ENCODE measurements at places on chromosomes 11 and 22.

DNA sequence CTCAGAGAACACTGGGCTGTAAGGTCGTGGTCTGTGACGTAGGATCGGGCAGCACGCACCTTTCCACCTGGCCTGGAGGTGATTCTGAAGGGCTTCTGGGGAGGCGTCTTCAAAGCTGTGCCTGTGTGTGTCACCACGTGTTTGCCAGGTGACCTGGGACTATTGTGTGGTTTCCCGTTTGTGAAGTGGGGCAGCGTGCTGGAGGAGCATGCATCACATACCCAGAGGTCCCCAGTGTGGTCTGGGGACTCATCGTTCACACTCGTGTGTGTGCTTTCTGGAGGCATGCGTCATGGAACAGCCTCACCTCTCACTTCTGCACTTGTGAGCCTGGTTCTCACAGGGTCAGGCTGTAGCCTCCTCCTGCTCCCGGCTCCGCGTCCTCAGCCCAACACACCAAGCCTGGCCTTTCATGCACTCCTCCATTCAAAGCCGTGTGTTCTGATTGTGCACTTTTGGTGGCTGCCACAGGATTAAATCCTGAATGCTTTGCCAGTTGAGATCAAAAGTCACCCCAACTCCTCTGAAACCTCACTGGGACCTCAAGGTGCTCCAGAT is 106.3 kb downstream of the KCNQ1OT1 start:
- DNase-seq: no peak

GRCh38 chr11:20611892-20612291 is 12.5 kb downstream of the SLC6A5 start:
- DNase-seq: no peak

DNA sequence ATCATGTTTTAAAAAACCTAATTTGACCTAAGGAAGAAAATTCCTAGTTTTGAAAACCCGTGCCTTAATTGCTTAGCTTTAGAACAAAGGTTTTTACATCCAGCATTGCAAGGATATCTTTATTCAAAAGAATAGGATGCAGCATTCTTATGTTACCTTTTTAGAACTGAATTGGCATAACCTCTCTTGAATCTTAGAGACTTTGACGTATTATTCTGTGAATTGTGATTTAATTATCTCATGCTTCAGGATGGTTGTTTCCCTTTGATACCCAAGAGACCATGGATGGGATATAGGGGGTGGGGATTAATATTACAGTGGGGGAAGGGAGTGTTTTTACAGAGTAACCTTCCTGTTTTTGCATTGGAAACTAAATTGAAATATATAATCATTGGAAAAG is 49.4 kb downstream of the ARHGEF12 start:
- no peak for DNase-seq

- no peak for DNase-seq
Measured at GRCh38 chr11:35997902-35998520, 54.1 kb downstream of the LDLRAD3 start.

DNA sequence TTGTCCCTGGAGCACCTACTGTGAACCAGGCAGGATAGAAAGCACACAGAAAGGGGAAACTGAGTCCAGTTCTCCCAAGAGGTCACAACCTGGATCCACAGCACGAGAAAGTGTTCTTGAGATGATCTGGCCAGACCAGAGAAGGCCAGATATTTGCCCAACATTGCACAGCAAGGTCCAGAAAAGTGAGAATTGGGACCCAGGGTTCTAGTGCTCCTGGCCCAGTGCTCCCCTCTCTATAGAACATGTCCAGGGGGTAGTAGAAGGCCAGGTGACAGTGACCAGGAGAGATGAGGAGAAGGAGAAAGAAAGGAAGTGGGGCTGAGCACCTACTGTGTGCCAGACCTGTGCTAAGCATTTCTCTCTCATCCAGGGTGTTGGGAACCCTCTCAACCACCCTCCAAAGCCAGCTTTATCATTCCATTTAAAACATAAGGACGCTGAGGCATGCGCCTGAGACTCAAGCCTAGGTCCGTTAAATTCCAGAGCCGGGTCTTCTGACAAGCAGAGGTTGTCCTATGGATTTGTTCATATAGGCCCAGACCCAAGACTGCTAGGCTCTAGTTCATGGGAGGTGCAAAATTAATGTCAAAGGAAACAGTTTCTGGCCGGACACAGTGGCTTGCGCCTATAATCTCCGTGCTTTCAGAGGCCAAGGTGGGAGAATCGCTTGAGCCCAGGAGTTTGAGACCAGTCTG is 128.7 kb downstream of the MN1 start:
- DNase-seq: no peak

- DNase-seq: no peak
Measured at GRCh38 chr11:69377029-69377952, 83.3 kb downstream of the MYEOV start.

GRCh38 chr11:30666817-30667216 is 80.7 kb upstream of the MPPED2 start:
- no peak for DNase-seq

DNA sequence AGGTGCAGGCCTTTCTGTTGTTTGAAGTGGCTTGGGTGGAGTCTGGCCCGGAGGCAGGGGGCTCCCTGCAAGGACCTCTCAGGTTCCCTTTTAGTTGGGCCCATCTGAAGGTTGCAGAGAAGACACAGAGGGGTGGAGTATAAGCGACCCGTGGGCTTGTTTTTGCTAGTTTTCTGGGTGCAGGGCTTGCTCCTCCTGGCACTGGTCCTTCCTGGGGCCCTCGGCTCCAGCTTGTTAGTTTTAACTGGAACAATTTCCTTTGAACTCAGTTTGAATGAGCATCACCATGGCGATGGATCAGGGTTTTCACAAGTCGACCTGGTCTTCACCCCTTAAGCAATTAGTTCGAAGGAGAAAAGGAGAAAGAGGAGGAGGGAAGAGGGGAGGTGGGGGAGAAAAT is 28.5 kb upstream of the OAF start:
- DNase-seq: no peak

GRCh38 chr11:24754406-24754805 is 257.6 kb downstream of the LUZP2 start:
- DNase-seq: no peak

GRCh38 chr11:60315871-60316270 is 11.2 kb upstream of the MS4A6E start:
- no peak for DNase-seq

- no peak for DNase-seq
Measured at GRCh38 chr11:23181022-23181807, 320.9 kb upstream of the CCDC179 start.

DNA sequence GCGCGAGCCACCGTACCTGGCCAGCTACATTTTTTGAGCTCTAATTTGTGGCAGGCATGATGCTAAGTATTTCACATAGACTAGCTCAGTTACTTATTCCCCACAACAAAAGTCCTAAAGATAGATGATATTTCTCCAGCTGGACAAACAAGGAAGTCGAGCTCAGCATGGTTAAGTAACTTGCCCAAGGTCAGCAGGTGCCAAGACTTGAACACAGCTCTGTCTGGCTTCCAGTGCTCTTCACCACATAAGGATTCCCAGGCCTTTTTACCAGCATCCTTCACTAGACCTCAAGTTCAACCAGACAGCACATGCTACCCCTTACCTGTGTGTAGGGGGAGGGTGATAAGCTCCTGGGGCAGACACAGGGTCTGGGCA is 177.3 kb upstream of the NCAM1 start:
- DNase-seq: no peak

GRCh38 chr11:12552692-12553091 is 121.5 kb upstream of the TEAD1 start:
- no peak for DNase-seq

DNA sequence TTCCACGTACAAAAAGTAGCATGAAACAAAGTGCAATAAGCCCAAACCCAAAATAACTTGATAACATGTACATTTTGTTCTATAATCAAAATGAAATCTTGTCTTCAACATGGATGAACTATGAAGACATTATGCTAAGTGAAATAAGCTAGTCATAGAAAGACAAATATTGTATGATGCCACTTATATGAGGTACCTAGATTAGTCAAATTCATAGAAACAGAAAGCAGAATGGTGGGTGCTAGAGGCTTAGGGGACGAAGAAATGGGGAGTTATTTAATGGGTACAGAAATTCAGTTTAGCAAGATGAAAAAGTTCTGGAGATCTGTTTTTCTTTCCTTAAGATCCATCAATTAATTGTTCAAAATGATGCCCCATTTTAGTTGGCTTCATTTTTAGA is 7.5 kb downstream of the PGM2L1 start:
- no peak for DNase-seq

GRCh38 chr11:9075556-9075955 is 15.8 kb downstream of the SCUBE2 start:
- no peak for DNase-seq

- DNase-seq: no peak
Measured at GRCh38 chr22:45670981-45671782, 452 bp upstream of the ATXN10 start.

DNA sequence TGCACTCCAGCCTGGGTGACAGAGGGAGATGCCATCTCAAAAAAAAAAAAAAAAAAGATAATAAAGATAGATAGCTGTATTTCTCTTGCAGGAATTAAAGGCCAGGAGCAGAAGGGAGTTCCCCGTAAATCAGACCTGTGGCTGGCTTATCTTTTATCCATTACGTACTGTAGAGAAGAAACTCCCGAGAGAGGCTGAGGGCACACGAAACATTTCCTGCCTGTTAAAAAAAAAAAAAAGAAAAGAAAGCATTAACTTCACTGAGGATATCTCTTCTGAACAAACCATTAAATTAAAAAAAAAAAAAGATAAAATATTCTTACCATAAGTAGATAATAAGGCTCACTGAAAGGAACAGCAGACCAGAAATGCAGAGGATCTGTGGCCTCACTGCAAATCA is 22.5 kb downstream of the P4HA3 start:
- no peak for DNase-seq

DNA sequence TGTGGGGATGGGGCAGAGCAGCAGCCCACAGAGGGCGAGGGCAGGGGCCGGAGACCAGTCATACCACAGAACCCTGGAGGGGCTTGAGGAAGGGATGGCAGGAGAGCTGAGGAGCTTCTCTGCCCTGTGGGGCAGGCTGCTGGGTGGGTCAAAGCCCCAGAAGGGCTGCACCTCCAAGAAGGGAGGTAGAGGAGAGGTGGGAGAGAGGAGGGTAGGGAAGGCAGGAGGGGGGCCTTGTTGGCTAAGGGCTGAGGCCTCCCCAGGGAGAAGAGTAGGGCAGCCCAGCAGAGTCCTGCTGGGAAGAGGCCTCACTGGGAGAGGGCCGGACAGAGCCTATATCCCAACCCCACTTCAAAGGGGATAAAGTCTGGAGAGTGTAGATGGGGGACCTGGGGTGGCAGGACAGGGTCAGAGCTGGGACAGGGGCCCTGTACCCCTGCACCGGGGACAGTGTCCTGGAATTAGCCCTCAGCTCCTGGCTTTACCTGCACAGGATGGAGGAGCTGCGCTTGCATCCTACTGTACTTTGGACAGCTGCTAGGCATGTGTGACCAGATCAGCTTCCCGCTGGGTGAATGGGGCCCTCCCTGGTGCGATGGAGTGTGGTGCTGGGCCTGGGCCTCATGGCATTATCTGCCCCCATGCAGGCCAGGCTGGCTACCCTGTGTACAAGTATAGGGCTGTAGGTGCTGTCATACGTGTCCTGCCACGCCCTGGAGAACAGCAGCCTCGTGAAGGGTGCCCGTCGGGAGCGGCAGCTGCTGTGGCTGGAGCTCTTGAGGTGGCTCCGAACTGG is 7.3 kb downstream of the DGCR6L start:
- no peak for DNase-seq

- DNase-seq: peak; percentile 48
Measured at GRCh38 chr22:33921525-33922348, 1.5 kb upstream of the LARGE1 start.

DNA sequence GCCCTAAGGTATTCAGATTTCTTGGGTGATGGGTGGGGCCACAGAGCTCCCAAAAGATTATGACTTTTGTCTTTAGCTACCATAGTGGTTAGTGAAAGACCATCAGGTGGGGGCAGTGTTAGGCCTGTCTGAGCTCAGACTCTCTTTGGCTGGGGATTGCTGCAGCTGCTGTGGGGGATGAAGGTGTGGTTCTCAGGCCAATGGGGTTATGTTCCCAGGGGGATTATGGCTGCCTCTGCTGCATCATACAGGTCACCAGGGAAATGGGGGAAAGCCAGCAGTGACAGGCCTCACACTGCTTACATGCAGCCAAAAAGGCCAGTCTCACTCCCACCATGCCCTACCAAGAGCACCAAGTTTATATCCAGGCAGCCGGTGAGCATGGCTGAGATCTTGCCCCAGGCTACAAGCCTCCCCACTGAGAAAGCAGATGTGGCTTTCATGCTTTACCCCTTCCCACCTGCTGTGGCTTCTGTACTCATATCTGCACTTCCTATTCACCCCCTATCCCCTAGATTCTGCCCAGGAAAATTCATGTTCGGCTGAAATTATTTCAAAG is 24.8 kb downstream of the CNTF start:
- no peak for DNase-seq

GRCh38 chr11:27234961-27235360 is 128.1 kb downstream of the CCDC34 start:
- no peak for DNase-seq

GRCh38 chr11:100008417-100008816 is 678.7 kb upstream of the ARHGAP42 start:
- DNase-seq: no peak

GRCh38 chr22:25012741-25013143 is 60.2 kb downstream of the KIAA1671 start:
- no peak for DNase-seq

GRCh38 chr11:1547467-1548098 is 24.5 kb downstream of the DUSP8 start:
- peak; percentile 17 for DNase-seq

- DNase-seq: peak; percentile 39
Measured at GRCh38 chr11:115660030-115660805, 156.0 kb upstream of the CADM1 start.

DNA sequence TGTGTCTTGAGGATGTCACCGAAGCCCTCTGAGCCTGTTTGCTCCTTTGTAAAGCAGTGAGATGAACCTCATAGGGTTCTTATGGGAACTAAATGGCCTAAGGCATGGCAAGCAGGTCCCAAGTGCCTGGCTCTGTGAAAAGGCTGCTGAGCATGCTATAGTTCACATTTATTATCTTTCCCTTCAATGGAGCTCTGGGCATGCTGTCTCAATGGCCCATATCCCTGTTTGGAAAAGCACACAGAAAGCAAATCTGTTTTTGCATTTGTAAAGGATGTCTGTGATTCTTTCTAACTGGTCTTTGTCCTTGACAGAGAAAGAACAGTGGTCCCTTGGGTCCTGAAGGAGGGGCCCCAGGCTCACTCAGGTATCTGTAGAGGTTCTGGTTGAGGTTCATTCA is 26.4 kb downstream of the RTCB start:
- DNase-seq: no peak

DNA sequence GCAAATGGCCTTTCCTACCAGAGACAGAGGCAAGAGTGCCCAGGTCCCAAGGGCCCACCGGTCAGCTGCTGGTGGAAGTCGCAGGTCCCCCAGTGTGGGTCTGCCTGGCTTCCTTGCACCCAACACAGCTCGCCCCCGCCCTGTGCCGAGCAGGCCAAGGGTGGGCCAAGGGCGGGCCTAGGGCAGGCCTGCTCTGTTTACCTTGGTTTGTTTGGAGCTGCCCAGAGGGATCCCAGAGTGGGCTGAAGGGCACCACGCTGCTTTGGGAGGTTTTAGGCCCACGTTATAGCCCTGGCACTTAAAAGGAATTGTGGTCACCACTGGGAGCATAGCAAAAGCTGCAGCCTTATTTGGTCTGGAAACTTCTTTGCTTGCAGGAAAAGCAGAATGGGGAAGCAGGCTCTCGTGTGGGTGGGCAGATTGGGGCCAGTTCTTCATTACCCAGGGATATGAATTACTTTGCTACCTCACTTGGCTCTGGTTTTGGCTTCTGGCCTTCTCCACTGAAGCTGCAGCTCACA is 38.0 kb downstream of the MRGPRD start:
- no peak for DNase-seq

GRCh38 chr22:28443526-28443876 is 236.1 kb downstream of the TTC28 start:
- no peak for DNase-seq

- DNase-seq: no peak
Measured at GRCh38 chr11:23202611-23203010, 342.3 kb upstream of the CCDC179 start.

All from DMS79 treated with DMSO at 0.1 percent for 48 hours (cell line).